ENCODE measurements at places on chromosomes 5 and 9. TPM values are rescaled to one million over a fixed set of nuclear protein-coding genes. Genes with fewer than 3 reads are reported as not detected.

DNA sequence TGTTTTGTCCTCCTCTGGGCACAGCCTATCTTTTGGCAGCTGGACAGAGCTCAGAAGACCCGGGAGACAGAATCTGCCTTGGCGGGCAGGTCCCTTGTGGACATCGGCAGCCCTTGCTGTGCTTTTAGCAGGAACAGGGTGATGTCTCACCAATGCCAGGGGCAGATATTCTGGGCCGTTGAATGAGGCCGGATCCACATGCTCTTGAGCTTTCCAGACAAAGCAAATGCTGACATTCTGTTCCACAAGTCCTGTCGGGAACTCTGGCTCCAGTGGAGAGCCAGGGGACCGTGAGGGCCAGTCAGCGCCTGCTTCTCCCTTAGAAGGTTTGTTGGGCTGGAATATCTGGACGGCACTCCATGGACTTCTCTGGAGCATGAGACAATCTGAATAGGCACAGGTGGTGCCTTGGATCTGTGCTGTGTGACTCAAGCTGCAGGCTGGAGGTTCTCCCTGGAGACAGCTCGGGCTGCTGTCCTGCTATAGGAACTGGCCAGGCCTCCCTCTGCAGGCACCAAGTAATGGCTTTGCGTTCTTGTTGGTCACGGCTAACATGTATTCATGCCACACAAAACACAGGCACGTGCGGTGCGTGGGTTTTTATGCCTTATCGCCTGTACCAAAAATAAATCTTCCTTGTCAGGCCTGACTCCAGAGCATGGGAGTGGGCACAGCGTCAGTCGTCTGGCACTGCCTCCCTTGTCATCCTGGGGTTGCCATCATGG lies 80.3 kb downstream of the GADD45G start:
- H3K4me1 ChIP-seq, result no peaks in the 10 kb centered on the region
- H3K36me3 ChIP-seq, result no peaks in the 10 kb centered on the region
- no peak for DNase-seq
- H3K4me3 ChIP-seq, result no peak overlapping the region

DNA sequence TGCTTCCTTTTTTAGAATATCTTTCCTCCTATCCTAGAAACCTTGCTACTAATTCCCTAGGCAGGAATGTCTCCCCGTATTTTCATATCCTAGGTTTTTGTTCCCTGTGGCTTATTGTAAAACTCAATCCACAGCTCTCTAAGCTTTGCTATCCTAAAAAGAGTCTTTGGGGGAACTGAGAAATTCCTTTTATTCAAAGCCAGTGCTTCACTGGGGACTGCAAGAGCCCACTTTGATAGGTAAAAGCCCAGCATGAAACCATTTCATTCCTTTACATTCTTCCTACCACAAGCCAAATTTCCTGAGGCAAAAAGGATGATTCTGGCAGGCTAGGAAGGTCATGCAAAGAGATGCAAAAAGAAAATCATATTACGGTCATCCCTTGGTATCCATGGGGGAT lies 5.8 kb upstream of the HACD4 start:
- peaks cover 12% of the 10 kb centered on the region for H3K27me3 ChIP-seq
- H3K27ac ChIP-seq, result no peak overlapping the region
- no peak for DNase-seq
- H3K4me3 ChIP-seq, result no peak overlapping the region
- H3K4me1 ChIP-seq, result no peaks in the 10 kb centered on the region

DNA sequence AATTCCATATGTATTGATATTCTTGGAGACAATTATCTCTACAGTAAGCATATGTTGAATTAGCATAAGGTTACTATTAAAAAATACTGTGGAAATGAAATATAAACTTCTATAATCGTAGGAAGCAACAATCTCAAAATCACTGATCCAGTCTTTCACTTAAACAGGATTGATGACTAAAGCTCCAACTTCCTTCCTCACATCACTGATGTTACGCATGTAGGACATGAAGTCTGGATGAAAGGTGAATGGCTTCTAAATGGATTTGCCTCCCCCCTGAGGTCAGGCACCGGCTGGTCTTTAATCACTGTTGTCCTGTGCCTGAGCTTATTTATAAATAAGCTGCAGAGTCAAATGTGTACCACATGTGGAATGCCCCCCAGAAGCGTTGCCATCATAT lies 157.1 kb upstream of the NFIB start:
- no peaks in the 10 kb centered on the region for H3K36me3 ChIP-seq
- H3K4me3 ChIP-seq, result no peak overlapping the region
- peaks cover 12% of the 10 kb centered on the region for H3K4me1 ChIP-seq
- DNase-seq, result no peak
- peaks cover 48% of the 10 kb centered on the region for H3K27me3 ChIP-seq

The SHC3 gene
- total RNA-seq, result 2.3 TPM

GRCh38 chr5:118233606-118234005 lies 754.7 kb downstream of the DTWD2 start:
- no peaks in the 10 kb centered on the region for H3K4me1 ChIP-seq
- DNase-seq, result no peak
- H3K36me3 ChIP-seq, result no peaks in the 10 kb centered on the region
- H3K27me3 ChIP-seq, result no peaks in the 10 kb centered on the region

GRCh38 chr9:129958796-129959195 lies 84.2 kb downstream of the FNBP1 start:
- DNase-seq, result no peak
- H3K27me3 ChIP-seq, result no peaks in the 10 kb centered on the region
- H3K4me3 ChIP-seq, result no peak overlapping the region
- no peak overlapping the region for H3K27ac ChIP-seq
- peaks cover 8% of the 10 kb centered on the region for H3K36me3 ChIP-seq
- peaks cover 9% of the 10 kb centered on the region for H3K4me1 ChIP-seq

- H3K27me3 ChIP-seq, result peaks cover 23% of the 10 kb centered on the region
- no peaks in the 10 kb centered on the region for H3K36me3 ChIP-seq
- DNase-seq, result no peak
- H3K27ac ChIP-seq, result no peak overlapping the region
- H3K4me1 ChIP-seq, result no peaks in the 10 kb centered on the region
Observed at GRCh38 chr9:99050292-99050911, 54.5 kb upstream of the TGFBR1 start.

- no peaks in the 10 kb centered on the region for H3K4me1 ChIP-seq
- no peak overlapping the region for H3K27ac ChIP-seq
- no peaks in the 10 kb centered on the region for H3K36me3 ChIP-seq
- no peak overlapping the region for H3K4me3 ChIP-seq
- DNase-seq, result no peak
Observed at GRCh38 chr5:149397530-149397929, 18.4 kb upstream of the IL17B start.

- DNase-seq, result no peak
- no peaks in the 10 kb centered on the region for H3K36me3 ChIP-seq
- H3K27ac ChIP-seq, result no peak overlapping the region
- H3K4me1 ChIP-seq, result no peaks in the 10 kb centered on the region
- H3K4me3 ChIP-seq, result no peak overlapping the region
Observed at GRCh38 chr5:78779262-78779661, 130.7 kb upstream of the LHFPL2 start.

- H3K27me3 ChIP-seq, result no peaks in the 10 kb centered on the region
- DNase-seq, result no peak
- no peaks in the 10 kb centered on the region for H3K4me1 ChIP-seq
- no peaks in the 10 kb centered on the region for H3K36me3 ChIP-seq
Observed at GRCh38 chr9:76677481-76678055, 86.7 kb upstream of the PCA3 start.

- H3K27ac ChIP-seq, result no peak overlapping the region
- DNase-seq, result no peak
- H3K36me3 ChIP-seq, result peaks cover 4% of the 10 kb centered on the region
- H3K4me3 ChIP-seq, result no peak overlapping the region
- no peaks in the 10 kb centered on the region for H3K4me1 ChIP-seq
Observed at GRCh38 chr9:6564868-6565267, 80.7 kb downstream of the GLDC start.

The FYB1 gene
- 42.8 TPM for total RNA-seq

The GPR150 gene
- total RNA-seq, result 0.24 TPM

DNA sequence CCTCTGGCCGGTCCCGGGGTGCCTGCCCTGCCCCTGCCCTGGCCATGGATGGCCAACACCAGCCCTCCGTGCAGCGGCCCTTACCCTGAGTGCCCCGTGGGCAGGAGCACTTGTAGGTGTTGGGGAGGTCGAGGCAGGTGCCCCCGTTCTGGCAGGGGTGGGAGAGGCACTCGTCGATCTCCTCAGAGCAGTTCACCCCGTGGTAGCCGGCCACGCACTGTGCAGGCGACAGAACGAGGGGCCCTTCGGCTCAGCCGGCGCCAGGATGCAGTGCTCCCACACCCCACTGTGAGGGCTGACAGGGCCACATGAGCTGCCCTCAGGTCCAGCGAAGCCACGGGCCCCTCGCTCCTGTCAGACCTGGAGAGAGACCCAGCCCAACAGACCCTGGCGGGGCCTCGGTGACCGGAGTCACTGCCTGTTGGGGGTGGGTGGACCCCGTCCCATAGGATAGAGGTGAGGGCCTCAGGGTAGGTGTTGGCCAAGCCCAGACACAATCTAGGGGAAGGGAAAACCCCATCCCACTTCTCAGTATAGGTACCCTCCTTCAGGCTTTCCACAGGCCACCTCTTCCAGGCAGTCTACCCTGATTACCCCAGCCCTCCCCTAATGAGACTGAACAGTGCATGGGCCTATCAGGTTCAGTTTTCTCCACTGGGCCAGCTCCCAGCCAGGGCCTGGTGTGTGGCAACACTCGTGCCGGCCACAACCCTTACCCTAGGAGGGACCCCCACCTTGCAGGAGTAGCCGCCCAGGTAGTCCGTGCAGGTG lies 24.6 kb upstream of the SEC16A start:
- peaks cover 8% of the 10 kb centered on the region for H3K36me3 ChIP-seq
- H3K27ac ChIP-seq, result no peak overlapping the region
- H3K27me3 ChIP-seq, result no peaks in the 10 kb centered on the region
- no peak overlapping the region for H3K4me3 ChIP-seq
- DNase-seq, result no peak

GRCh38 chr9:22088717-22089061 lies 79.6 kb upstream of the CDKN2B start:
- H3K4me1 ChIP-seq, result peaks cover 11% of the 10 kb centered on the region
- H3K4me3 ChIP-seq, result no peak overlapping the region
- no peaks in the 10 kb centered on the region for H3K27me3 ChIP-seq
- H3K36me3 ChIP-seq, result no peaks in the 10 kb centered on the region

The QRFP gene
- not detected for total RNA-seq

The GPSM1 gene
- total RNA-seq, result 3.9 TPM

DNA sequence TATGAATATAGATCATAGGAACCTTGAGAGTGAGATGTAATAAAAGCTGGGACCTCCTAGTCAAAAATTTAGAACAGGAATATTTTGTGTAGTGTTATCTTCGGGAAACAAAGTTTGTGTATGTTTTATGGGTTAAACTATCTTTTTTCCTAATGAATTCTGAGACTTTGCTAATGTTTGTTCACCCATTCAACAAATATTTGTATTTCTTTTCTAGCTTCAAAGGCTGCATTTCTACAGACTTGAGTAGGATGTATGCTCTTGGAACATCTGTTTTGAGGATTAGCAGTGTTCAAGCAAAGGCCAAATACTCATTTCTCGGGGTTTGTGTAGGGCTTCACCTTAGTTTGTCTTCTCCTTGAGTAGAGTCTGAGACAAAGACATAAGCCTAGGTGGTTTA lies 16.2 kb downstream of the NDUFS4 start:
- H3K36me3 ChIP-seq, result no peaks in the 10 kb centered on the region
- H3K27me3 ChIP-seq, result no peaks in the 10 kb centered on the region
- no peak overlapping the region for H3K4me3 ChIP-seq
- H3K27ac ChIP-seq, result no peak overlapping the region
- peaks cover 8% of the 10 kb centered on the region for H3K4me1 ChIP-seq

GRCh38 chr9:136412962-136413361 lies 2.5 kb downstream of the PMPCA start:
- no peak for DNase-seq
- peaks cover 44% of the 10 kb centered on the region for H3K36me3 ChIP-seq
- no peak overlapping the region for H3K27ac ChIP-seq
- H3K4me1 ChIP-seq, result peaks cover 21% of the 10 kb centered on the region
- H3K4me3 ChIP-seq, result no peak overlapping the region

The NTNG2 gene
- total RNA-seq, result not detected

GRCh38 chr9:32723789-32724325 lies 59.5 kb upstream of the TMEM215 start:
- no peak for DNase-seq
- no peaks in the 10 kb centered on the region for H3K36me3 ChIP-seq
- H3K4me1 ChIP-seq, result no peaks in the 10 kb centered on the region
- H3K4me3 ChIP-seq, result no peak overlapping the region

The FOXD4L3 gene
- total RNA-seq, result 1.2 TPM

GRCh38 chr5:32542216-32543059 lies 42.9 kb upstream of the SUB1 start:
- no peaks in the 10 kb centered on the region for H3K36me3 ChIP-seq
- no peak overlapping the region for H3K4me3 ChIP-seq
- H3K27me3 ChIP-seq, result no peaks in the 10 kb centered on the region
- no peak for DNase-seq

DNA sequence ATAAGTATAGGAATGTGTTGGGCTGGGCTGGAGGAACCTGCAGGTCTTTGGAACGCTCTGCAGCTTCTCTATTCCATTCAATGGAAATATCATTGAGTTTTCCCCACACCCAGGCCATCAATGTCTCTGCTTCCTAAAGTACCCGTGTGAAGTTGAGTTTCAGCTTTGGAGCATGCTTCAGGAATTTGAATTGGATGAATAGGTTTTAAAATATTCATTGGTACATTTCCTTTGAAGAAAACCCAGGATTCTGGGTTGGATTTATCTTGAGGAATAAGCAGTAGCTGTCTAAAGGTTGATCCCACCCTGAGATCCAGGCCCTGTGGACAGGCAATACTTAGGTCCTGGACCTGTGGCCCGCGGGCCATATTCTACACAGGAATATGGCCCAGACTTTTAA lies 37.3 kb downstream of the INSYN2B start:
- no peak overlapping the region for H3K4me3 ChIP-seq
- no peak for DNase-seq
- H3K27ac ChIP-seq, result no peak overlapping the region

The NUTM2F gene
- total RNA-seq, result not detected

The JADE2 gene
- total RNA-seq, result 128 TPM

The ALDH7A1 gene
- total RNA-seq, result 108 TPM

- no peak overlapping the region for H3K4me3 ChIP-seq
- no peaks in the 10 kb centered on the region for H3K36me3 ChIP-seq
- no peak for DNase-seq
- peaks cover 17% of the 10 kb centered on the region for H3K4me1 ChIP-seq
Observed at GRCh38 chr9:38079461-38080031, 10.5 kb upstream of the SHB start.

The SLC27A6 gene
- total RNA-seq, result not detected

The DMRT3 gene
- not detected for total RNA-seq

The KCNIP1 gene
- total RNA-seq, result not detected

DNA sequence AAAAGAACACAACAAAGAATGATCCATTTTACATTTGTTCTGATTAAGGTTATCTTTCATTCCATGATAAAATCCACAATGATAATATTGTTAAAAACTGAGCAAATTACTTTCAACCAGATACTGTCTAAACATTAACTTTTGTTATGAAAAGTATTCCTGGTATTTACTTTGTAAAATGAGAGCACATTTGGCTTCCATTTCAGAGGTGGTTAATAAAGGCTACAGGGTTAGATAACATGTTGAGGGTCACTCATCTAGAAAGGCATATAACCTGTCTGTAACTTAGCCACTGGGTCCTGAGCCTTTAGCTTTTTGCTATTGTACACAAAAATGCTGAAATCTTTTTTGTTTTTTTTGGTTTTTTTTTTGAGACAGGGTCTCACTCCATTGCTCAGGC lies 99.3 kb downstream of the ANXA2R start:
- H3K27ac ChIP-seq, result no peak overlapping the region
- H3K4me1 ChIP-seq, result peaks cover 37% of the 10 kb centered on the region

GRCh38 chr9:69178583-69179011 lies 4.5 kb downstream of the TJP2 start:
- peak overlapping the region; percentile 61 for H3K27ac ChIP-seq
- peaks cover 54% of the 10 kb centered on the region for H3K4me1 ChIP-seq
- peaks cover 30% of the 10 kb centered on the region for H3K36me3 ChIP-seq

GRCh38 chr9:16628413-16628812 lies 242.1 kb downstream of the BNC2 start:
- peaks cover 9% of the 10 kb centered on the region for H3K4me1 ChIP-seq
- no peak overlapping the region for H3K4me3 ChIP-seq
- no peaks in the 10 kb centered on the region for H3K36me3 ChIP-seq
- DNase-seq, result no peak
- no peak overlapping the region for H3K27ac ChIP-seq

The IFNK gene
- total RNA-seq, result not detected

Measured in Calu3 (cell line).